ENCODE measurements at places on chromosomes 3 and 15.
A peak's percentile ranks its signal among the peaks of the same experiment; 100 is the strongest.

DNA sequence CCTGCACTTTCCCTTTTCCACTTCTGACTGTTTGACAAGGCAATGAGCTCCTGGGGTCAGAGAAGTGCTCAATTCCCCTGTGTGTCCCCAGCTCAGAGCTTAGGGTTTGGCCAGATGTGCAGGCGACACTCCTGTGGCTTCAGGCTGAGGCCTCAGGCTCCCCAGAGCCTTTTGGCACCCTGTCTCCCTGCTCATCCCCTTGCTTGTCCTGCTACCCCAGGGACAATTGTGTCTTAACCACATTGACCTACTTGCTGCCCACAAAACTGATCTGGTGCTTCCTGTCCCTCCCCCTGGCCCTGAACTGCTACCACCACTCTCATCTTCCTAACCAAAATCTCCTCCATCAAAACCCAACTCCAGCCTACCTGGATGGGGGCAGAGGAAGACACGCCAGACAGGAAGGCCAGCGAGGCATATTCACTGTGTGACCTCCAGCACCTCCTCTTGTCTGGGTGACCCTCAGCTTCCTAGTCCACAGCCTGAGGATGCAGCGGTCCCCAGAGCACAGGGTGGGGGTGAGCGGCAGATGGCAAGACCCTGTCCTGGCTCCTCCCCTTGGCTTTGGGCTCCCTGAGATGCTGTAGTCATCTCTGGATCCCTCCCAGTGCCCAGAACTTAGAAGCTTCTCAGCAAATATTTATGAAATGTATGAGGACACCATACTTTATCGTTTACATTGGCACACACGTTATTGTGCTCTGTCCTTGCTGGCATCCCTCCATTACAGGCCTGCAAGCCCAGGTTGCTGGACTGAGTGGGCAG, 98.9 kb upstream of the SLC6A6 start:
- no peak for DNase-seq

DNA sequence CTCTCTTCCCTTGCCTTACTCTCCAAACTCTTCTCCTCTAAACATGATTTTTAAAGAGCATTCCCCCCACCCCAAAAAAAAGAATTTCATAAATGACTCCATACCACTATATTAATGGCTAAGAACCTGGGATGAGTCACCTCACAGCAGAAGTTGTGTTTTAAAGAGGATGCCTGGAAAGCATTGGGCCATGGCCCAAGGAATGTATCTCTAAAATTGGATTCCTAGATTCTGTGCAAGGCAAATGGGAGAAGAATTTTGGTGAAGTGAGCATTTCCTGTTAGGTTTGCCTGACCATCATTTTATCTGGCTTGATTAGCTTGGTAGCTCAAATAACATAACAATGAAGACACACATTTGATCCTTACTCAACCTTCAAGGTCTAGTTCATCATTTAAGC, 251.4 kb downstream of the NR1D2 start:
- DNase-seq: no peak

GRCh38 chr3:186097663-186098451, 11.0 kb downstream of the ETV5 start:
- peak; percentile 83 for DNase-seq

DNA sequence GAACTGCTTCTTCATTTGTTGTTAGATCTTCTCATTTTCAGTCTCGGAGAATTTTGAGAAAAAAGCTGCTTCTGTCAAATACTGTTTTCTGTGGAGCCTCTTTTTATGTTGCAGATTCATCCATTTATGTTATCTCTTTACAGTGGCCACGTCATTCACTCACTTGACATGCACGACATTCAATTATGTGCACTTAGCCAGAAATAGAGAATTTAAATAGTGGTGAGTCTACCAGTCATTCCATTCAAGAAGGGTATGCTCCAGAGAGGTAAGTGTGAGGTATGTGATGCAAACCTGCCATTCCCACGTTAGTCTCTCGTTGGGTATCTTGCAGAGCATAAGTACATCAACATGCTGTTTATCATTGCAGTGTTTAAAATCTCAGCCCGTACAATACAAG, 9.8 kb downstream of the ARPP19 start:
- DNase-seq: no peak

GRCh38 chr3:16243706-16244490, 20.8 kb downstream of the DPH3 start:
- DNase-seq: no peak

- DNase-seq: no peak
These were observed 85.0 kb upstream of the GALNT15 start for GRCh38 chr3:16089521-16089920.

GRCh38 chr3:125622381-125622791, 27.1 kb upstream of the OSBPL11 start:
- DNase-seq: peak; percentile 43

GRCh38 chr3:81516042-81516441, 245.4 kb downstream of the GBE1 start:
- DNase-seq: no peak

GRCh38 chr3:183587336-183587735, 31.8 kb upstream of the KLHL6 start:
- no peak for DNase-seq
